Articular chondrocyte of knee joint (primary cell): ENCODE measurements at places on chromosomes 1 and 21. TPM values are rescaled to one million over a fixed set of nuclear protein-coding genes. Genes with fewer than 3 reads are reported as not detected.

Gene TINAGL1
- 25.0 and 31.8 TPM in 2 replicates for total RNA-seq

Gene BSND
- not detected in 2 replicates for total RNA-seq

Gene MRAP
- not detected in 2 replicates for total RNA-seq

Gene OR2G2
- not detected in 2 replicates for total RNA-seq

Gene RNPEP
- 64.0 and 64.6 TPM in 2 replicates for total RNA-seq

Gene ANXA9
- total RNA-seq, result 0.22 and 0.39 TPM in 2 replicates

Gene LMX1A
- total RNA-seq, result not detected in 2 replicates

Gene IL20
- total RNA-seq, result not detected in 2 replicates

Gene VASH2
- 0.13 and 0.43 TPM in 2 replicates for total RNA-seq
